Cardiac septum (tissue), 1 donor: ENCODE measurements at places on chromosomes 13 and 19.

DNA sequence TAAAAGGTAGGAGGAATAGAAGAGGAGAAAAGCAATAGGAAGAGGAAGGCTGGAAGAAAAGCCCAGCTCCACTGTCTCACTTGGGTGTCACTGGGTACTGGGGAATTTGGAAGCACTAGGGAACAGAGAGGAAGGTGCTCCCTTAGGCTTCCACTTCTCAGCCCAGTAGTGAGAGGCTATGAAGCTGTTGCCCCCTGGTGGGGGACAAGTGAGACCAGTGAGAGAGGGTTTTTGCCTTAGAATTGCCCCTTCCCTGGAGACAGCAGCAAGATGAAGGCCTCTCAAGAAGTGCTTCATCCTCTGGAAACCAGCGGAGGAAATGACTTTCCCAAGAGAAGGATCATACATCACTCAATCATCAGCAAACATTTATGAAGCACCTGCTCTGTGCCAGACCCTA is 4.7 kb upstream of the ZNF606 start:
- DNase-seq: no peak

DNA sequence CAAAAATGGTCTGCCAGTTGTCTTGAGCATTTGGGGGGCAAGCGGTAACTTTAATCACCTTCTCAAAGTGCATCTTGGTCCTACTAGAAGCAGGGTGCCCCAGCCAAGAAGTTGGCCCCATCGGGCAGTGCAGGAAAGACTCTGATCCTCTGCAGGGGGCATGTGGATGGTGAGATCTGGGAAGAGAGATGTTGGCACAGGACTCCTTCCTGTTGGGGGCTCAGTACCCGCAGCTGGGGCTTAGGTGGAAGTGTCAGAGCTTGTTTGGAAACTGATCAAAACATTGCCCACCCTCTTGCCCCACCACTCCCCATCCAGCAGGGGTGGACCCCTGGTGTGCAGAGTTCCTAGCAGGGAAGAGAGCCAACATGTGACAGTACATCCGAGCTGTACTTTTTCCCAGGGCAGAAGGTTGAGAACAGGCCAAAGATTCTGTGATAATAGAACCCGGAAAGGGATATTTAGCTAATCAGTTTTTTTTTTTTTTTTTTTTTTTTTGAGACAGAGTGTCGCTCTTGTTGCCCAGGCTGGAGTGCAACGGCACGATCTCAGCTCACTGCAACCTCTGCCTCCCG is 8.8 kb downstream of the RRAS start:
- no peak for DNase-seq

DNA sequence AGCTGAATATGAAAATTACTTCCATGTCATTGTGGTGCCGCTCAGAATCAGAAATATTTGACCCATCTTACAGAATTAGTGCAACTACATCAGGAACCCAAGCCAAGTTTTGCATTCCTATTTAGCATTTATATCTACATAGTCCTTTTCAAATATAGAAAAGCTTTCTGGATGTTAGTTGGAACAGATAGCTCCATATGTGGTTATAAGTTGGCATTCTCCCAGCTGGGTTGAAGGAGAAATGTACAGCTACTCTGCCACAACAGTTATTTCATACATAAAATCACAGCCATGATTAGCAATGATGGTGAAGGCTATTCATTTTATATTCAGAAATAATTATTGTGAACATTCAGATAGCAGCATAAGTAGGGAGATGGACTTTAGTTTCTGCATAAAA is 28.2 kb downstream of the HPN start:
- no peak for DNase-seq

- no peak for DNase-seq
Measured at GRCh38 chr19:55358493-55358892, 4.0 kb upstream of the COX6B2 start.

GRCh38 chr19:19234220-19234816 is 22.6 kb downstream of the NCAN start:
- DNase-seq: no peak

DNA sequence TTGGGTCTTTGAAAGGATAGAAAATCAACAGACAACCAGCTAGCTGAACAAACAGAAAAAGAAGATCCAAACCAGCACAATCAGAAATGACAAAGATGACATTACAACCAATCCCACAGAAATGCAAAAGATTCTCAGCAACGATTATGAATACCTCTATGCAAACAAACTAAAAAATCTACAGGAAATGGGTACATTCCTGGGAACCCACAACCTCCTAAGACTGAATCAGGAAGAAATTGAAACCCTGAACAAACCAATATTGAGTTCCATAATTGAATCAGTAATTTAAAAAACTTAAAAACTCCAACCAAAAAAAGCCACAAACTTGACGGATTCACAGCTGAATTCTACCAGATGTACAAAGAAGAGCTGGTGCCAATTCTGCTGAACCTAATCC is 20.9 kb upstream of the C1QTNF9B start:
- no peak for DNase-seq

- DNase-seq: peak; percentile 90
Measured at GRCh38 chr19:4057931-4058692, 8.6 kb downstream of the ZBTB7A start.

GRCh38 chr13:93398167-93399035 is 171.8 kb downstream of the GPC6 start:
- no peak for DNase-seq

GRCh38 chr13:99034333-99035085 is 56.6 kb upstream of the DOCK9 start:
- DNase-seq: no peak

GRCh38 chr13:43414111-43414510 is 372.7 kb downstream of the ENOX1 start:
- no peak for DNase-seq

DNA sequence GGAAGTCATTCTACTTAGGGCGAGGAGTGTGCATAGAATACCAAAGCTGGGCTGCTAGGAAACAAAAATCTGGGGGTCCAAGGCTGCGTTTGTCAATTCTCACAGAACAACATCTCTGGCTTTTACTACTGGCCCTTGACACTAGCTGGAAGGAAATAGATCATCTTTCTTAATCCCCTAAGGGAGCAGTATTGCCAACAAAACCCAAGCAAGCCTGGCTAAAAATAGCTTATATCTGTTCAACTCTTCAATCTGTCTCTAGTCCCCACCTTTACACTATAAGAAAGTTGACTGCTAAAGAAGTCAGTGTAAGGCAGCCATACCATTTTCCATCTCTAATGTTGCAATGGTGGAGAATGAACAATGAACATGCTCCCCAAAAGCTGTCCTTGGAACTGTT is 107.8 kb upstream of the SPRY2 start:
- DNase-seq: no peak

DNA sequence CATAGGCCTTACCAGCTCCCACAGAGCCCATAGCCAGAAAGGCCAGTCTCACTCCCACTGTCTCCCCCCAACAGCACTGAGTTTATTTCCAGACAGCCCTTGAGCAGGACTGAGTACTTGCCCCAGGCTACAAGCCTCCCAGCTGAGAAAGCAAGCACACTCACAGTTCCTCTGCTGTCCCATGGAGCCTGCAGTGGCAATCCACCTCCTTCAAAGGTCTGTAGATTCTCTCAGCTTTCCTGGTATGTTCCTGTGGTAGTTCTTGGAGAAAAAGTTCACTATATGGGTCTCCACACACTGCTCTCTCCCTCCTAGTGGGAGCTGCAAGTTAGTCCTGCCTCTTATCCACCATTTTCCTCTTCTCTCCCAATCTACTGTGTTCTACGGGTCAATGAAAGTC is 728.7 kb downstream of the DIAPH3 start:
- no peak for DNase-seq

- no peak for DNase-seq
Measured at GRCh38 chr13:59521549-59521948, 642.2 kb downstream of the DIAPH3 start.

GRCh38 chr13:98542568-98543377 is 34.1 kb downstream of the STK24 start:
- DNase-seq: no peak

DNA sequence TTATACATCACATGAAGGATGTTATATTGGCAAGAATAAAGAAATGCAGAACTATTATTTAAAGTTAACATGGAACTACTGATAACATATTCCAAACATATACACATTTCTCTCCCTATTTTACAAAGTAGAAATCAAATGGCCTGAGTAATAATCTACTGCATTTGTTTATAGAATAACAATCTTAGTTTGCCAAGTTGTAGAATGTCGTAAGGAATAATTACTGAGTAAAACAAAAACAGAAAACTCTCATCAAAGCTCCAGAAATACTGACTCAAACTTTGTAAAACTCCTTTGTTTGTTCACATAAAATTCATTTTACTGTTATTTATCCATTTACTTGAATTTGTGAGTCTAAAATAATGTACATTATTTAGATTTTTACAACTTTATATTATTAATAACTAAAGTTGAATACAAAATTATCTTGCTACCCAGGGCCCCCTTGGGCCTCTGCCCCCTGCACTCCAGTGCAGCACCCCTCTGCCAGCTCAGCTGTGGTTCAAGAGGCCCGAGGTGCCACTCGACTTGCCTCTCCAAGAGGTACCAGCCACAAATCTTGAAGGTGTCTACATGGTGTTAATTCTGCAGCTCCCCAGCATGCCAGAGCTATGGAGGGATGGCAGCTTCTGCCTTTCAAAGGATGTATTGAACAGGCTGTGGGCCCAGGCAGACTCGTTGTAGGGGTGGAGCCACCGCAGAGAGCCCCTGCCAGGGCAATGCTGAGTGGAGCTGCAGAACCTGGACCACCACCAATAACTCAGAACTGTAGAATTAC is 2819.7 kb downstream of the PCDH9 start:
- DNase-seq: no peak

- no peak for DNase-seq
Measured at GRCh38 chr19:4891066-4891465, 11.6 kb downstream of the ARRDC5 start.

DNA sequence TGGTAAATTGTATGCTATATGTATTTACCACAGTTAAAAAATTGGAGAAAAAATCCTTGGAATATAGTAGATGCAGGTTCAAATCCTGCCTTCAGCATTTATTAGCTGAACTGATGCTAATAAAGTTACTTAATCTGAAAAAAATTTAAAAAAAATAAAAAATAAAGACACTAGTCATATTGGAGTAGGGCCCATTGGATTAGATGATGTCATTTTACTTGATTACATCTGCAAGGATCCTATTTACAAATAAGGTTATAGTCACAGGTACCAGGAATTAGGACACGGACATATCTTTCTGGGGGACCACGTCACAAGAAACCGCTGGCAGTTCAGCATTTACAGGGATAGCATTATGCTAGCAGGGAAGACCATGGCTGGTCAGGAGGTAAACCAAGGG is 6.2 kb downstream of the ZNF555 start:
- DNase-seq: no peak

GRCh38 chr13:70107125-70107497 is 515 bp upstream of the ATXN8OS start:
- DNase-seq: no peak

DNA sequence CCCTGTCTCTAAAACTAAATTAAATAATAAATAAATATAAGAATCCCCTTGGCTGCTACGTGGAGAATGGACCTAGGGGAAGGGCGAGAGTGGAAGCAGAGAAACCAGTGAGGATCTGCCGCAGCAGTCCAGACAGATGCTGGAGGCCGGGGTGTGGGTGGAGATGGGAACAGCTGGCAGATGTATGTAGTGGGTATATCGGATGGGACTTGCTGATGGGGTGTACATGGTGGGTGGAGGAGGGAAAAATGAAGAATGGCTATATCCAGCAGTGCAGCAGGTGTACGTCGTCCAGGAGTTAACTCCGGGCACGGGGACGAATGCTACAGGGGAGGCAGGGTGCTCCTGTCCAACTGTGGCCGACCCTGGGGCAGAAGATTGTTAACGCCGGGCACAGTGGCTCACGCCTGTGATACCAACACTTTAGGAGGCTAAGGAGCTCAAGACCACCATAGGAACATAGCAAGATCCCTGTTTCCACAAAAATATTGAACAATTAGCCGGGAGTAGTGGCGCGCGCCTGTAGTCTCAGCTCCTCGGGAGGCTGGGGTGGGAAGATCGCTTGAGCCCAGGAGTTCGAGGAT is 654 bp downstream of the CEP89 start:
- DNase-seq: no peak

GRCh38 chr19:3721131-3721886 is 13.1 kb downstream of the TJP3 start:
- peak; percentile 80 for DNase-seq

DNA sequence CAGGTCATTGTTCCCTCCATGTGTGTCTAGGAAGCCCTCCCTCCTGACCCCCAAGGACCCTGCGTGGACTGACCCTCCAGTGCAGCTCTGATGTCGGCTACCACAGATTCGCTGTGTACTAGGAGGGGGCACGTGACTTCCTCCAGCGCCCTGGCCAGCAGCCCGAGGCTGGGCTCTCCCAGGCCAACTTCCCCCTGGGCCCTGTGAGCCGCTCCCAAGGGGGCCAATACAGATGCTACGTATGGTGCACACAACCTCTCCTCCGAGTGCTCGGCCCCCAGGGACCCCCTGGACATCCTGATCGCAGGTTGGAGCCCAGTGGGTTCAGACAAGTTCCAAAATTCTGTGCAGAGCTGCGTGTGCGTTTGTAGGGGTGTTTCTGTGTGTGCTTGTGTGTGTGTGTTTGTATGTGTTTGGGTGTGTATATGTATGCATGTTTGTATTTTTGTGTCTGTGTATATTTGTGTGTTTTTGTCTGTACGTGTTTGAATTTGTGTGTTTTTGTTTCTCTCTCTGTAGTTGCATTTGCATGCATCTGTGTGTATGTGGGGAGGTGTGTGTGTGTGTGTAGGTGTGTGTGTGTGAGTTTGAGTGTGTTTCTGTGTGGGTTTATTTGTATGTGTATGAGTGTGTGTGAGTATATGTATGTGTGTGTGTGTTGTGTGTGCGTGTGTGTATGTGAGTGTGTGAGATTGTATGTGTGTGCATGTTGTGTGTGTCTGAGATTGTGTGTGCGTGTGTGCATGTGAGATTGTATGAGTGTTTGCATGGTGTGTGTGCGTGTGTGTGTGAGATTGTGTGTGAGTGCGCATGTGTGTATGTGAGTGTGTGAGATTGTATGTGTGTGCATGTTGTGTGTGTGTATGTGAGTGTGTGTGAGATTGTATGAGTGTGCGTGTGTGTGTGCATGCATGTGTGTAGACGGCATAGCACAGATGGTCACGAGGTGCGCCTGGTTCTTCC is 21.4 kb upstream of the LILRA2 start:
- no peak for DNase-seq

GRCh38 chr19:947090-947706 is 21.4 kb downstream of the ARID3A start:
- no peak for DNase-seq

DNA sequence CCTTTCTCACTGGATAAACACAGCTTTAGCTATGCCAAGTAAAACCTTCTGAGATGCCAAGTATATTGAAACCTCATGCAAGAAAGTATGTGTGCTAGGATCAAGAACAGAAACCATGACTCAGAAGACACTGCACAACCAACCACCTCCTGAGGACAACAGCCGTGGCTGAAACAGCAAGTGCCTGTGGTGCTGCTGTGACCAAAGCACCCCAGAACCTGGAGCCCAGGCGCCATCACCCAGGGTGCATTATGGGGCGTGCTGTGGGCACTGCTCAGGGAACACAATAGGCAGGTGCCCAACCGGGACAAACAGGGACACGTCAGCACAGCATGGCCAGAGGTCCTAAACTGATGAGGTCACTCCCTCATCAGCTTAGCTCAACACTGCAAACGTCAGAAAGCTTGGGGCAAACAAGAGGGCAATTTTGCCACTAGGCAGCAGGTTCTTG is 101.3 kb upstream of the SLC15A1 start:
- DNase-seq: no peak

- DNase-seq: no peak
Measured at GRCh38 chr13:23570099-23570920, at the start of gene TNFRSF19. TNFRSF19 (plus strand) TSS chr13:23570412; CDS start chr13:23590184, 19,772 bp downstream.

GRCh38 chr13:31797154-31797775 is 57.9 kb downstream of the RXFP2 start:
- DNase-seq: no peak

- DNase-seq: no peak
Measured at GRCh38 chr13:100808330-100809128, 133.9 kb upstream of the TMTC4 start.
